ENCODE measurements at places on chromosomes 13 and 19.

DNA sequence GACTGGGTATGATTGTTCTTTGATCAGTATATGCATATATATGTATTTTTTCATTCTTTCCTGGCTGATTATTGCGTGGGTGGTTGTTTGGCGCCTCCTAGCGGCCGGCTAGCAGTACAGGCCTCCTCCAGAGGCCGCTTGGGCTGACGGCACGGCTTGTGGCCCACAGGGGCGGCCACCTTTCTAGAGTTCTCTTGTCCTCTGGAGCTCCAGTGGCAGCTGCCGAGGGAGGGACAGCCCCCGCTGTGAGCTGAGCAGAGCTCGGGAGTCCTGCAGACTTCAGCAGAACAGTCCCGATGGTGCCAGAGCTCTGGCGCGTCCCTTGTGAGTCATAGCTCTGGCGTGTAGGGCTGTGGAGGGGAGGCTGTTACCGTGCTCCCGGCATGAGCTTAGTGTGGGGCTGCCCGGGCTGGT, 22.5 kb upstream of the ZNF429 start:
- H3K27me3 ChIP-seq = no peaks in the 10 kb centered on the region
- no peaks in the 10 kb centered on the region for H3K36me3 ChIP-seq

GRCh38 chr13:110297011-110297410, 9.9 kb downstream of the COL4A1 start:
- H3K4me3 ChIP-seq = no peak overlapping the region
- no peak for DNase-seq
- H3K27me3 ChIP-seq = no peaks in the 10 kb centered on the region
- H3K4me1 ChIP-seq = no peaks in the 10 kb centered on the region

- no peak for DNase-seq
- no peaks in the 10 kb centered on the region for H3K27me3 ChIP-seq
- H3K4me3 ChIP-seq = no peak overlapping the region
- no peaks in the 10 kb centered on the region for H3K4me1 ChIP-seq
- H3K27ac ChIP-seq = no peak overlapping the region
Observed at GRCh38 chr13:42422681-42423080, 150.7 kb downstream of the AKAP11 start.

- no peak overlapping the region for H3K4me3 ChIP-seq
- no peak for DNase-seq
- H3K27ac ChIP-seq = no peak overlapping the region
Observed at GRCh38 chr19:38089440-38089839, 134.6 kb downstream of the DPF1 start.

DNA sequence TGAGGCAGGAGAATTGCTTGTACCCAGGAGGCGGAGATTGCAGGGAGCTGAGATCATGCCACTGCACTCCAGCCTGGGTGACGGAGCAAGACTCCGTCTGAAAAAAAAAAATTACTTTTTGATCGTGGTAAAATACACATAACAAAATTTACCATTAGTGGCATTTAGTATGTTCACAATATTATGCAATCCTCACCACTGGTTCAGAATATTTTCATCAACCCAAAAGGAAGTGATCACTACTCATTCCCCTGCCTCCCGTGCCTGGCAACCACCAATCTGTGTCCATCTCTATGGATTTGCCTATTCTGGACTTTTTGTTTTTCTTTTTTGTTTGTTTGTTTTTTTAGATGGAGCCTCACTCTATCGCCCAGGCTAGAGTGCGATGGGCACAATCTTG, 1.2 kb upstream of the PALM3 start:
- no peaks in the 10 kb centered on the region for H3K36me3 ChIP-seq
- peaks cover 18% of the 10 kb centered on the region for H3K4me1 ChIP-seq
- H3K27me3 ChIP-seq = no peaks in the 10 kb centered on the region

DNA sequence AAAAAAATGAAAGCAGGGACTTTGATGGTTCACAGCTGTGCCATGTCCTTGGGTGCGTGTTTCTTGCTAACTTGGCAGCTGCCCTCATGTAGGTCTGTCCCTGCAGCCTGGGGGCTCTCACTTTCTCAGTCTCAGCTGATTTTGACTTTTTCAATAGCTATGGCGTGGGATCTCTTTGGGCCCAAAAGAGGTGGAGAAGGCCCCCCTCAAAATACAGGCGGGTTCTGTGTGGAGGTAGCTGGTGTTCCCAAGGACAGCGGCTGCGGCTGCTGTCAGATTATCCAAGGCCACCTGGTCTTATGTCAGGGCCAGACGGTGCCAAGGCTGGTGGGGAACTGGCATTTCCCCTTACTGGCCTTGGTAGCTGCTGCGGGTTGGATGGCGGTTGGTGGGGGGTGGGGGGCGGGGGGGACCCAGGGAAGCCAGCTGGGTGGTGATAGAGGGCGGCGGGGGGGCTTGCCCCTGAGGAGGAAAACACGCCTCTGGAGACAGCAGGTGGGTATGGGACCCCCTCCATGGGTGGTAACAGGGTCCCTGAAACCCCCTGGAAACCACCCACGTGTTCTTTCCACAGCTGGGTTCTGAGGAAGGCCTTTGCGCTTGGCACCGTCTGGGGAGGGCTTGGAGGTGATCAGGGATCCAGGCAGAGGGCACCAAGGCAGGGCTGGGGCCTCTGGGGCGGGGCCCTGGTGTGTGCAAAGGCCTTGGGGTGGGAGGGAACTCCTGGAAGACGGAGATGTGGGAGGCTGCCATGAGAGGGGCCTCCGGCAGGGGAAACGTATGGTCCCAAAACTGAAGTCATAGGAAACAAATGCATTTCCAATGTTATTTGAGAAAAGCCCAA, 4.1 kb downstream of the TIMM13 start:
- no peak for DNase-seq
- H3K27me3 ChIP-seq = no peaks in the 10 kb centered on the region
- no peaks in the 10 kb centered on the region for H3K4me1 ChIP-seq
- no peaks in the 10 kb centered on the region for H3K36me3 ChIP-seq

All from right lobe of liver (tissue), 6 donors.